ENCODE measurements at places on chromosomes 2 and 18. TPM values are rescaled to one million over a fixed set of nuclear protein-coding genes. Genes with fewer than 3 reads are reported as not detected.
A peak's percentile ranks its signal among the peaks of the same experiment; 100 is the strongest.

GRCh38 chr2:77566131-77566530, 44.0 kb upstream of the LRRTM4 start:
- no peak for DNase-seq

DNA sequence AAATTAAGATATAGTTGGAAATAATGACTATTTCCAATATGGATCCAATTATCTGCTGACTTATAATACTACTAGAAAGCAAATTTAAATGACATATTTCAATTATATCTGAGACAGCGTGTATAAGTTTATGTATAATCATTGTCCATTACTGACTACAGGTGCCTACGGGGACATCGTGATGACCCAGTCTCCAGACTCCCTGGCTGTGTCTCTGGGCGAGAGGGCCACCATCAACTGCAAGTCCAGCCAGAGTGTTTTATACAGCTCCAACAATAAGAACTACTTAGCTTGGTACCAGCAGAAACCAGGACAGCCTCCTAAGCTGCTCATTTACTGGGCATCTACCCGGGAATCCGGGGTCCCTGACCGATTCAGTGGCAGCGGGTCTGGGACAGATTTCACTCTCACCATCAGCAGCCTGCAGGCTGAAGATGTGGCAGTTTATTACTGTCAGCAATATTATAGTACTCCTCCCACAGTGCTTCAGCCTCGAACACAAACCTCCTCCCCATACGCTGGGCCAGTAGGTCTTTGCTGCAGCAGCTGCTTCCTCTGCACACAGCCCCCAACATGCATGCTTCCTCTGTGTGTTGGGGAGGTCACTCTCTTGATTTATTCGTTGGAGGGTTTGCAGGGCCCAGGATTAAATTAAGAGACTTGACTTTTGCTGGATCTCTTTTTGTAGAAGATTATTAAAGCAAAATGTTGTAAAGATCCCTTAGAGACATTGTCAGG, 194.4 kb downstream of the RPIA start:
- no peak for DNase-seq

DNA sequence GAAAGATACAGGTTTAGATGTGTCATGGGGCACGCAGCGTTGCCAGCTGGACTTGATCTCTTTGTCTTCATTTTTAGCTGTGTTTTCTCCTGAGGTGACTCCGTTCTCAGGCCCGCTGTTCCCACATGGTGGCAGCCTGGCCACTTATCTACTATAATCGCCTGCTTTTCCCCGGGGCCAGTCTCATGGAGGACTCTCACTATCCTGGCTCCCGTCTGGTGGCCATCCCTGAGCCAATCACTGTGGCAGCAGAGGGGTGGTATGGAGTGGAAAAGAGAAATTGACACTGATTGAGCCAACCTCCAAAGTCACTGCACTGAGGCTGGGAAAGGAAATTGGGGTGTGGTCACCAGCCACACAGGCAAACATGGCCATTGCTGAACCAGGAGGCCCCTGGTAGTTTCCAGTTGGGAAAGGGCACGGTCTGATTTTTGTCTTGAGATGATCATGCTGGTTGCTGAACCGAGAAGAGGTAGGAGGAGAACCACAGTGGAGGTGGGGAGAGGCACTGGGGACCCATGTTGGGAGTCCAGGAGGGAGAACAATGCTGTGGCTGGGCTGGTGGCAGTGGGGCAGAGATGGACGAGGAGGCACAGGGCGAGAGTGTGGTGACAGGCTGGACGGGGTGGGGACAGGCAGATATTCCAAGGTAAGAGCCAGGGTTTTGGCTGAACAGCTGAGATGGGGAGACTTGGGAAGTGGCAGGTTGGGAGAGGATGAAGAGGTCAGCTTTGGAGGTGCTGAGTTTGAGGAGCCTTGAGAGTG, 45.6 kb downstream of the KCNIP3 start:
- peak; percentile 35 for DNase-seq

DNA sequence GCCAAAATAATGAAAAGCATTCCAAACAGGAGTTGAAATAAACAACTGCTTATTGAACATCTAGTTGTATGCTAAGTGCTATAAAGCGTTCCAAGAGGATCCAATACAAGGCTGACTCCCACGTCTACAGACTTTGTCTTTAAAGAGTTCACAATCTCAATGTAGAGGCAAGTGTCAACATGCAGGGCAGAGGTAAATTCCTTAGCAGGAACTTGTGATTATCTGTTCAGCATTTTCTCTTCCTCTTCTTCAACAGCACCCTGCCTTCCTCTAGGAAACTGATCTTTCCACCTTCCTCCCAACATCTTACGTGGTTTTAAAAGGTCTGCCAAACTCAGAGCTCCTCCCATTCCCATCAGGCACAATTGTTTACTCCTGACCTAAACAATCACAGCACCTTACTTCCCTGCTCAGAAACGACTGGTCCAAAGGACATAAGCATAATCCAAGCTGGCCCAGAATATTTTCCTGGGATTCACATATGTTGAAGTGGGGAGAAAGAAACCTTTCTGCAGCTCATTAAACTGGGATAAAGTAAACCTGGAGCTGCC, 83.9 kb downstream of the ITSN2 start:
- no peak for DNase-seq

DNA sequence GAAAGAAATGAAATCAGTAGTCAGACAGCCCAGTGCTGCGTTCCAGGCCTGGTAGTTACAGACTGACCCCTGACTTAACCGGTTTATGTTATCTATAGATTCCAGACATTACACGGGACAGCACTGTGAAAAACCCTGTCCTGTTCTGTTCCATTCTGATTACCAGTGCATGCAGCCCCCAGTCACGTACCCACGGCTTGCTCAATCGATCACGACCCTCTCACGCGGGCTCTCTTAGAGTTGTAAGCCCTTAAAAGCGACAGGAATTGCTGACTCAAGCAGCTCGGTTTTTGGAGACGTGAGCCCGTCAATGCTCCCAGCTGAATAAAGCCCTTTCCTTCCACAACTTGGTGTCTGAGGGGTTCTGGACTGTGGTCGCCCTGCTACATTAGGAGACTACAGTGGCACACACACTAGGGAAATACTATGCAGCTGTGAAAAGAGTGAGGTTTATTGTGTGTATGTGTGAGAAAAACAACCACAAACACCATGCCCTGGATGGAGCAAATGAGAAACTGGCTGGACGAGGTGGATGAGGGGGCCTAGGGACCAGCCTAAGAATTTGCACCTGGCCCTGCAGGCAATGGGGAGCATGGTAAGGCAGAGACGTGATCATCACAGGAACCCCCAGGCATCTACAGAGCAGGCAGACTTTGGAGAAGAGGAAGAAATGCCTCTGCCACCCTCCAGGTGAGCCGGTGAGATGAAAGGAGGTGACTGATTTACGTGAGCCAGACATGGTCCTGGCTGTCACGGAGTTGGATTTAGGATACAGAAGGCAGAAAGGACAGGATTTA, 49.1 kb upstream of the SEMA4C start:
- no peak for DNase-seq

DNA sequence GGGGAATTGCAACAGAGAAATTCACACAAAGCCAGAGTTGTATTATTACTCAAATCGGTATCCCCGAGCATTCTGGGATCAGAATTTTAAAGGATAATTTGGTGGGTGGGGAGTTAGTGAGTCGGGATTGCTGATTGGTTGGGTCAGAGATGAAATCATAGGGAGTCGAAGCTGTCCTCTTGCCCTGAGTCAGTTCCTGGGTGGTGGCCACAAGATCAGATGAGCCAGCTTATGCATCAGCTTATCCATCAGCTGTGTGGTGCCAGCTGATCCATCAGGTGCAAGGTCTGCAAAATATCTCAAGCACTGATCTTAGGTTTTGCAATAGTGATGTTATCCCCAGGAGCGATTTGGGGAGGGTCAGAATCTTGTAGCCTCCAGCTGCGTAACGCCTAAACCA, 34.3 kb upstream of the ITM2C start:
- DNase-seq: no peak

DNA sequence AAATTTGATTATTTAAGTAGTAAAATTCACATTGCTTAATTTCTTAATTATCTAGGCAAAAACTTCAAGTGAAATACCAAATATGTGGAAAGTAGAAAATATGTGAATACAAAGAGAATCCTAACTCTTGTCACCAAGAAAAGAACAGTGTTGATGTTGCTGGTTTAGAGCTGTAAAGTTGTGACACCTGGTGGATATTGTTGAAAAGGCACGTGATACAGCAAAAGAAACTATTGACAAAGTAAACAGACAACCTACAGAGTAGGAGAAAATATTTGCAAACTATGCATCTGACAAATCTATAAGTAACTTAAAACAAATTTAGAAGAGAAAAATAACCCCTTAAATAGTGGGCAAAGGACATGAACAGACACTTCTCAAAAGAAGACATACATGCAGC, 25.6 kb upstream of the ZC3H15 start:
- DNase-seq: no peak

DNA sequence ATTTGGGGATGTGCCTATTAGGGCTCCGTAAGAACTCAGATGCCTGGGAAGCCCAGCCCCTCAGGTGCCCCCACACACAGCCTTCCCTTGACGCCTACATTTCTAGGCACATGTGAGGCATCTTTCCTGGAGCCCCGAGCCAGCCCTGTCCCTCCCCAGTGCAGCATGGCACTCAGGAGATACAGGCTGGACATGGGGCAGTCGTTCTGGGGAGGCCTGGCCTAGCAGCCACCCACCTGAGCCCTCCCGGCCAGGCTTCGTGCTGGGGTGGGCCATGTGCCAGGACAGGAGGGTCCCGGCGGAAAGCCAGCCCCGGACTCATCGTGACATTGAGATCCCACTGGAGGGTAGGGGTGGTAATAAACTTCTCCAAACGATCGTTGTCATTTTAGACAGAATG, 15.2 kb downstream of the BOK start:
- no peak for DNase-seq

GRCh38 chr2:190462181-190462580, 54.0 kb downstream of the MFSD6 start:
- DNase-seq: no peak

GRCh38 chr2:197599285-197599965, 76.0 kb downstream of the RFTN2 start:
- DNase-seq: no peak

The SPP2 gene
- not detected for total RNA-seq

The TUBB8B gene
- total RNA-seq: not detected

The DNER gene
- 1.6 TPM for total RNA-seq

The GPR148 gene
- total RNA-seq: not detected

The LRRTM1 gene
- total RNA-seq: 0.15 TPM

The PAX3 gene
- 2.3 TPM for total RNA-seq

The SP9 gene
- not detected for total RNA-seq

All from breast epithelium (tissue), 4 donors.